Fibroblast of skin of right quadriceps (primary cell): ENCODE measurements at places on chromosomes 6 and 20.
A peak's percentile ranks its signal among the peaks of the same experiment; 100 is the strongest.

DNA sequence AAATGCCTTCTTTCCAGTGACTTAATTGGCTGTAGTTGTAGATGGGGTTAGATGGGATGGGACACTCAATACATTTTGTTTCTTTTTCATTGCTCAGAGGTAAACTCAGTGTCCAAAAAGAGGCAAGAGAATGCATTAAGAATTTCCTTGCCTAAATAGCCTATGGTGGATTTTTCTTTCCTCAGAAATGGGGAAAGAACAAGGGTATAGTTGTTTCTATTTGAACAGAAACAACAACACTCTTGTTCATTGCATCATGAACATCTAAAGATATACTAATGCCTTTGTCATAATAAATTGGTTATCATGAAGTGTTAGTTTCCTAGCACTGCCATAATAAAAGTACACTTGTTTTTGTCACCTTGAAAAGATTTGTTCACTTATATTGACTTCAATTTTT, 14.6 kb upstream of the DEFB123 start:
- DNase-seq: no peak

GRCh38 chr6:140007525-140007924, 633.1 kb upstream of the CITED2 start:
- no peak for DNase-seq

GRCh38 chr6:42294759-42295158, 77.1 kb upstream of the MRPS10 start:
- peak; percentile 54 for DNase-seq

DNA sequence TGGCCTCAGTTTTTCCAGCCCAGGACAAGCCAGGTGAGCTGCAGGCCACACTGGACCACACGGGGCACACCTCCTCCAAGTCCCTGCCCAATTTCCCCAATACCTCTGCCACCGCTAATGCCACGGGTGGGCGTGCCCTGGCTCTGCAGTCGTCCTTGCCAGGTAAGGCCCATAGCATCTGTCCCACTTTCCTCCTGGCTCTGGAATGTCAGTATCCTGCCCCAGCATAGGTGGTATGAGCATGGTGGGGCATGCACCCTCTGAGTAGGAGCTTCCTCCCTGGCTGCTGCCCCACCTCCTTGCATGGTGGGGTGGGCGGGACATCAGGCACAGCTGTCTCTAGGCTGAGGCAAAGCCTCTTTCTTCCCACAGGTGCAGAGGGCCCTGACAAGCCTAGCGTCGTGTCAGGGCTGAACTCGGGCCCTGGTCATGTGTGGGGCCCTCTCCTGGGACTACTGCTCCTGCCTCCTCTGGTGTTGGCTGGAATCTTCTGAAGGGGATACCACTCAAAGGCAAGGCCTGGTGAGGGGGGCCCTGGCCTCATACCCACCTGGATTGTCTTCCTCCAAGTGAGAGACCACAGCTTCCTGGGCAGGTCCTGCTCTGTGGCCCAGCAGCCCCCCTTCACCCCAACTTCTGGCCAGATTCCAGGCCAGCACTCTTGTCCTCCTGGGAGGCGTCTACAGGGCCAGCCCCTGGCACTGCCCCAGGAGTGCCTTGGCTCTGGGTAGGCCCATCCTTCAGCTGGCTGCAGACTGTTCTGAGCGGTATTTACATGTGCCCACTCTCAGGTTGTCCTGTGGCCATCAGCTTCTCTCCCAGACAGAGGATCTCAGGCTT, 9.1 kb downstream of the PI16 start:
- no peak for DNase-seq

GRCh38 chr20:46970937-46971630, 76.4 kb downstream of the EYA2 start:
- DNase-seq: peak; percentile 90

- no peak for DNase-seq
Measured at GRCh38 chr20:50244352-50245149, 53.9 kb downstream of the CEBPB start.

DNA sequence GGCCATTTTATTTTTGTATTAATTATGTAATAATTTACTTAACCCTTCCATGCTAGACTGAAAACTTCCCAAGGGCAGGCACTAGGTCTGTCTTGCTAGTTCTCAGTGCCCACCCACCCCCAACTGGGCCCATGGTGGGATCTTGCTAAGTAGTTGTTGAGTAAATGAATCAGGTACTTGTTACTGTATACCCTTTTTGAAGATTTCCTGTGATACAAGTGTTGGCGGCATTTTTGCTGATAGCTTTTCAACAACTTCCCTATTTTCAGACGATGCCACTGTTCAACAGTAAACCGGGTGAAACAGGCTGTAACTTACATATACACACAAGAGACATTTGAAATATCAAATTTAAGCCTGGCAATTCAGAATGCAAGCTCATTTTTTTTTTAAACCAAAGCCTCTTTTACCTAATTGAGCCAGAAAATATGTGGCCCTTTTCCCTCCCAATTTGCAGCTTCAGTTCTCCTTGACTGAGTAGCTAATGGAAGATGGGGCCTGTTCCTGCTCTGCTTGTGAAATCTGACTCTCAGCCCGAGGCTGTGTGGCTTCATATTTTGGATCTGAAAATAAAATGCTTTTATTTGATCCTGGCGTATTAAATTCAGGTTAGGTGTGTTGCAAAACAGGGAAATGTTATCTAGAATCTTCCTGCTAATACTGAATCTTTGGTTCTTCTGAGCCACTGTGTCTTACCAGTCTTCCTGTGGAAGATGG, 288.3 kb downstream of the NRN1 start:
- DNase-seq: no peak

DNA sequence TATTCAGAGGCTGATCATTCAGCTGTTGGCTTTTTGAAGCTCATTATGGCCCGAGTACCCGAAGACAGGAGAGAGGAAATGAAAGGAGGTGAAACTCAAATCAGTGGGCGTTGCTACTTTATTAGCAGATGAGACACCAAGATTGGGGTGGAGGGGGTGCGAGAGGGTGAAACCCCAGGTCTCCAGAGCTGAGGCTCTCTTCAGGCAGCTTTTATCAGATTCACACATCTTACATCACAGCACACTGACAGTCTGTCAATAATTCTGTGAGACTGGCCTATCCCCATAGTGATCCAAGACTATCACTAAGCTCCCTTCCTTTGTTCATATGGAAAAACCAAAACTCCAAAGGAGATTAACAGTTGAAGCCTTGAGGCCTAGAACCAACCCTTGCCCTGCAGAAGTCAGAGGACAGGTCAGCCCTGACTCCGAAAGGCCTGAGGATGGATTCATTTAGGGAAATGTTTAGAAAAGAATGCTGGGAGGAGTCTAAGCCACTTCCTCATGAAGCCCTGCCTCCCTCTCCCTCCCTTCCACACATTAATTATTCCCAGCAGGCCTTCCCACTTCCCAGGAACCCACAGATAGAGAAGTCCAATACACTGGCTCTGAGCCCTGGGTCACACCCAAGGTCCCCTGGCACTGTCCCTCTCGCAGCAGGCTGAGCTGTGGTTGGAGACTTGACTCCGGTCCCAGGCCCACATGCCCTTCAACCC, 23.2 kb downstream of the TRERF1 start:
- DNase-seq: peak; percentile 49

DNA sequence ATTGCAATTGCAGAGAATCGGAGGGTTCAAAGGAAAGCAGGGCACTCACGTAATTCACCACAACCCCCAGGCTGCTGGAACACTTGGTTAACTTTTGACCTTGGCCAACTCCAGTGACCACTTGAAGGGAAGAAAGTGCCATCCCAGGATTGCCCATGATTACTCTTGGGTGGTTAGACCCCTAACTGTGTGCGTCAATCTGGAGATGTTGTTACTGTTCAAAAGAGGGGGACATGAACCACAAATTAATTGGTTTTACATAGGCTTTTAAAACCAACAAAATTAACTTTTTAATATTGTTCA, 50.1 kb upstream of the NCOA3 start:
- DNase-seq: no peak

- DNase-seq: no peak
Measured at GRCh38 chr6:125220712-125221111, 67.1 kb downstream of the TPD52L1 start.

- DNase-seq: peak; percentile 11
Measured at GRCh38 chr20:8530022-8530421, 398.0 kb downstream of the PLCB1 start.

DNA sequence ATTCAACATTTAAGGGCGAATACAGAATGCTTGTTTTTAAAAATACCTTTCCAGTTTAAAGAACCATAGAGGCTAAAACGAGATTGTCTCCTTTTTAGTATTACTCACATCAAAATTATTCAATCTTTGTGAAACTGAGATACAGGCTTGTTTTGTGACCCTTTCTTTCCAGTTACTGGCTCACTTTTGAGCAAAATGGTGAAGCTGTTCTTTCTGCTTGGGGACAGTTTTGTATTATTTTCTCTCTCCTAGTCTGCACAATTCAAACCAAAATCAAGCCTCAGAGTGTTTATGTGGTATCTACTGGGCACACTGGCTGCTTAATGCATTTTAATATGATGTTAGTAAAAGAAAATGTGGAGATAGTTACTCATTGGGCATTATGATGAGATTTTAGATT, 36.5 kb downstream of the HIVEP1 start:
- no peak for DNase-seq

DNA sequence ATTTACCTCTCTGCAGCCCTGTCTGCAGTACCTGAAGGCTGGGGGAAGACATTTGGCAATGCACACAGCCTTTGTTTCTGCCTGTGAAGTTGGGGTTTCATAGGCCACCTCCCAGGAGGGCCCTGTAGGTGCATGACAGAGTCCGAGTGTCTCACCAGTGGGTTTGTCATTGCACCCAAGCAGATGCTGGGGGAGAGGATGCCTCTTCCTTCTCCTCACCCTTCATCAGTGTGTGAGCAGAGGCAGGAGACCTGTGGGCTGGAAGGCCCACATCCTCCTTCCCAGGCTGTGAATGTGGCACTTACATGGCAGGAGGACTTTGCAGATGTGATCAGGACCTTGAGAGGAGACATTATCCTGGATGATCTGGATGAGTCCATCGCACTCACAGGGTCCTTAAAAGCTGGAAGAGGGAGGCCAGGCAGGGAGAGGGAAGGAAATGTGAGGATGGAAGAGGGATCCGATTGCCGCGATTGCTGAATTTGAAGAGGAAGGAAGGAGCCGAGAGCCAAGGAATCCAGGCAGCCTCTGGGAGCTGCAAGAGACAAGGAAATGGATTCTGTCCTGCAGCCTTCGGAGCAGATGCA, 30.4 kb downstream of the SYNJ2 start:
- DNase-seq: no peak

DNA sequence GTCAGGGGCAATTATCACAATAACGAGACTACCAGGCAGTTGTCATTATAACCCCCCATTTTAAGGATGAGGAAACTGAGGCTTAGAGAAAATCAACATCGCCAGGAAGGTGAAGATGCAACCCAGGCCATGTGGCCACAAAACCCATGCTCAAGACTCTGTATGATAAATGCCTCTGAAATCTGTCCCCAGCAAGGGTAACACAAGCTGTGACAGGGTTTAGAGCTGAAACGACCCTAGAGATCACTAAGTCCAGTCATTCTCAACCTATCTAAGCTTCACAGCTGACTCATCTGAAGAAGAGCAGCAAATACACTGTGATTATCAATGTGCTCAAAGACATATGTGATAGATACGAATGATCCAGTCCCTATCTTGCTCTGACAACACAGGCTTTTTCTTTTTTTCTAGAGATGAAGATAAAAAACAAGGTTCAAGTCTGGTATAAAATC, 47.0 kb downstream of the ARHGAP18 start:
- DNase-seq: no peak

- no peak for DNase-seq
Measured at GRCh38 chr6:167739721-167740475, 86.8 kb upstream of the AFDN start.

- DNase-seq: no peak
Measured at GRCh38 chr6:105113422-105113821, 66.4 kb downstream of the POPDC3 start.

DNA sequence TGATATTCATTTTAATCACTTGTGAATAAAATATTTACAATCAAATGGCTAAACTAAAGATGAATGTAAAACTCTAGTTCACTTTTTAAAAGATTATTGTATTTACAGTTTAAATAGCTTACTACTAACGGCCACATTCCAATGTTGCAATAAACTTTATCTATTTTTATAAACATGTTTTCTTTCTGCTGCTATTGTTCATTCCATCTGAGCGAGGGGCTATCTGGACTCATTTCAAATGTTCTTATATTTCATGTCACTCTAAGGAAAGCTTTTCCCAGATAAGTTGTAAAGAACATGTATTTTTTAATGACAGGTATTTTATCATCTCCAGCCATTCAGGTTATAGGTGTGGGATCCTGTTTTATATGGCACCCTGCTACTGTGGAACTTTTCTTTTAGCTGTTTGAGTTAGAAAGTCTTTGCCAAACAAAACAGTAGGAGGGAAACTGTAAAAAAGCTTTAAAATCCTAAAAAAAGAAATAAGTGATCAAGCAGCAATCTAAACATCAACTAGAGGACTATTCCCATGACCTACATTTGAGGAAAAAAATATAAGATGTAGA, 42.5 kb downstream of the HMGCLL1 start:
- no peak for DNase-seq

DNA sequence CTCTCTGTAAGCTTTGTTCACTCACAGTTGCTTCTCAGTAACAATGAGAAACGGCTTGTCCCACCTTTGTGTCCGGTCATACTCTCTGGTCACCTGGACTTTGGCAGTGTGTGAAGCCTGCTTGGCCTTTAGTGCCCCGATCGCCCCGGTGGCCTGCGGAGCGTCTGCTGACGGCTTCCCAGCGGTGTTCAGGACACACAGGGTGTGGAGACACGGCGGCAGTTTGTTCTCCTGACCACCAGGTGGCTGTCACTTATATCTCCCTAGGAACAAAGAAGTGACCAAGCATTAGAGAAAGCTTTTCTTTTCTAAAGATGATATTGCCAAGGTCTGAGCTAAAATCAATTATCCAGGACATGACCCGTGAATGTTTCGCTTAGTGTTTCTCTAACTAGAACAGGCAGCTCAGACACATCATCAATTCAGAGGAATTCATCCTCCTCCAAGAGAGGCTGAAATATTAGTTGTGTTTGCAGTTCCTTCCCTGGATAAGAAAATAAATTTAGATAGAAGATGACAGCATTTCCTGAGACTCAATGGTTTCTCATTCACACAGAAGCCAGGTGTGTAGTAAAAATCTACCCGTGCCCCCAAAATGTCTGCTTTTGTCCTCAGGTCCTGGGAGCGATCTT, 167.4 kb upstream of the THBS2 start:
- peak; percentile 9 for DNase-seq

- no peak for DNase-seq
Measured at GRCh38 chr6:116015983-116016382, 44.7 kb downstream of the FRK start.

GRCh38 chr20:4164246-4164645, 148.9 kb upstream of the RNF24 start:
- no peak for DNase-seq

- peak; percentile 47 for DNase-seq
Measured at GRCh38 chr20:44384423-44385027, 29.0 kb downstream of the HNF4A start.

GRCh38 chr6:127291495-127291894, 24.8 kb downstream of the RNF146 start:
- DNase-seq: no peak
